Activated naive CD4-positive, alpha-beta T cell treated with Interleukin-2 at 50 U/mL for 16 hours (primary cell): ENCODE measurements at places on chromosomes 6 and 20.

GRCh38 chr6:52164319-52165094, 21.7 kb upstream of the IL17A start:
- no peak for DNase-seq

GRCh38 chr20:57586370-57586793, 25.5 kb downstream of the PCK1 start:
- no peak for DNase-seq

GRCh38 chr6:150128425-150128824, 14.4 kb upstream of the PPP1R14C start:
- no peak for DNase-seq

- DNase-seq, result no peak
Measured at GRCh38 chr6:33983721-33984465, 162.0 kb downstream of the GRM4 start.
